Eye (tissue), 1 donor: ENCODE measurements at places on chromosomes 2 and 18.

GRCh38 chr2:199984755-199985154, 29.4 kb downstream of the MAIP1 start:
- no peak for DNase-seq

GRCh38 chr2:172084645-172085459, 455 bp upstream of the DLX1 start:
- peak; percentile 97 for DNase-seq

DNA sequence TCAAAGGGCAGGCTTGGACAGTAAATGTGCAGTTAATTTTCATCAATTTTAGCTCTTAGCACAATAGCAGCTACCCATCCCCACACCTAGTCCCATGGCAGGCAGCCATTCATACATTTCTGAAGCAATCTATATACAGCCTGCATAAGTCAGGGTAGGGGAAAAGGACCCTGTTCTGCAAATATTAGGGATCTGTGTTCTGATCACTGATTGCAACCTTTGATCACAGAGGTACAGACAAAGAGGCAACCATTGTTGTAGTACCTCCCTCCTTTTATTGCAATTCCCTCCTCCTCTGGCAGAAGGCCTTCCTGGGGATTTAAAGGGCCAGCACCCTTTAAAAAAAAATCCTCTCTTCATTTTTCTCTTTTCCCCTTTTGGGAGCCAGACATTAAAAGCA, 58.3 kb downstream of the KANSL1L start:
- no peak for DNase-seq

DNA sequence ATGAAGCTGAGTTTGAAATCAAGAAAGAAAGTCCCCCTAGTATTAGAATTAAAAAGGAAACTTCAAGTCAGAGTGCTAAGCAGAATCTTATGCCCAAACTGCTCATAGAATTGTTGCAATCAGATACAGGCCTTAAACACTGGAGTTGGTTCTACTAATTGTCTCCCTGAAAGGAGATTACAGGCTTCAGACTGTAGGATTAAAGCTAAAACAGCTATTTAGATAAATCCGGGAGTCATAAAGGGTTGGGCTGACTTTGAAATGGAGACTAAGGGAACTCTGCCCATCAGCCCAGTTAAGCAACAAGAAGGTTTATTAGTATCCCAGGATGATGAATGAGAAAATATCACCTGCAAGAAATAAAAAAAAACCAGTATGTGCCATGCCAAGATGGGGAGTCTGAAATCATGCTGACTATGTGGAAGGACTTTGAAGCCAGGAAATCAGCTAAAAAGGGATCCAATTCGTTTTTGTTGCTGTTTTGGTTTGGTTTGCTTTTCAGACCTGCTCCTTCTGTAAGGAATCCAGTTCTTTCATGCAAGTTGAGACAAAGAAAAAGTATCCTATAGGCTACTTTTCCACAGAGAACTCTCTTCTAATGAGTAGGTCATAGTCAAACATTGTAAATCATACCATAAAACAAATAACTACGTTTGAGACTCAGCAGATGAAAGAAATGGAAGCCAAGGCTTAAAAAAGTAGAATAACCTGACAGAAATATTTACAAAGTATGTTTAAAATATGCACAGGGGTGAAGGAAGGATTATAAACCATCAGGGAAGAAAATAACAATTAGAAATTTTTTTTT, 37.6 kb upstream of the MSTN start:
- DNase-seq, result no peak

- peak; percentile 9 for DNase-seq
Measured at GRCh38 chr18:76502551-76502950, 7.5 kb upstream of the ZNF516 start.
